CD4-positive, alpha-beta T cell treated with Interleukin-10 for 1 hour (primary cell): ENCODE measurements at places on chromosomes 5 and 9.

- DNase-seq = no peak
Observed at GRCh38 chr5:16744164-16744880, 127.5 kb upstream of the RETREG1 start.

DNA sequence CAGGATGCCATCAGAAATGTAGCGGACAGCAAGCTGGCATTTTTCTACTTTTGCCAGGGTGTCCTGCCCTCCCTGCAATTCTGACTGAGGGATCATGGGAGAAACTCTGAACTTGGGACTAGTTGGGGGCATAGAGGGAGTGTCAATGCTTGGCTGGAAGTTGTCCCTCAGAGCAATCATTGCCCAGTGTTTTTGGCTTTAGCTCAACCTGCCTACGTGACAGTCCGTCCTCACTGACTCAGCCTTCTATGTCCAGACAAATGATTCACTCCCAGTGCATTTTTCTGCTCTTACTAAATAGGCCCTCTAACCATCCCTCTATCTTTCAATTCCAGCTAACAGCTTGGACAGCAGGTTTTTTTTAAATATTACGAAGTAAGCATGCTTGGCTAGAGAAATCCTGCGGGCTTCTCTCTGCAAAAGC is 627.4 kb downstream of the TLR4 start:
- no peak for DNase-seq

GRCh38 chr9:18928711-18929110 is 104.3 kb downstream of the SAXO1 start:
- DNase-seq = no peak

GRCh38 chr5:166111021-166111420 is 2180.4 kb upstream of the WWC1 start:
- DNase-seq = no peak

GRCh38 chr9:37471942-37472684 is 6.9 kb upstream of the ZBTB5 start:
- no peak for DNase-seq

DNA sequence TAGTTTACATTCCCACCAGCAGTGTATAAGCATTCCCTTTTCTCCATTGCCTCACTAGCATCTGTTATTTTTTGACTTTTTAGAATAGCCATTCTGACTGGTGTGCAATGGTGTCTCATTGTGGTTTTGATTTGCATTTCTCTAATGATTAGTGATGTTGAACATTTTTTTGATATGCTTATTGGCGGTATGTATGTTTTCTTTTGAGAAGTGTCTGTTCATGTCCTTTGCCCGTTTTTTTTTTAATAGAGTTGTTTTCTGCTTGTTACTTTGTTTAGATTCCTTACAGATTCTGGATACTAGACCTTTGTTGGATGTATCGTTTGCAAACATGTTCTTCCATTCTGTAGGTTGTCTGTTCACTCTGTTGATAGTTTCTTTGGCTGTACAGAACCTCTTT is 25.3 kb downstream of the NIPBL start:
- no peak for DNase-seq

GRCh38 chr5:169085636-169086035 is 215.3 kb downstream of the SLIT3 start:
- no peak for DNase-seq

DNA sequence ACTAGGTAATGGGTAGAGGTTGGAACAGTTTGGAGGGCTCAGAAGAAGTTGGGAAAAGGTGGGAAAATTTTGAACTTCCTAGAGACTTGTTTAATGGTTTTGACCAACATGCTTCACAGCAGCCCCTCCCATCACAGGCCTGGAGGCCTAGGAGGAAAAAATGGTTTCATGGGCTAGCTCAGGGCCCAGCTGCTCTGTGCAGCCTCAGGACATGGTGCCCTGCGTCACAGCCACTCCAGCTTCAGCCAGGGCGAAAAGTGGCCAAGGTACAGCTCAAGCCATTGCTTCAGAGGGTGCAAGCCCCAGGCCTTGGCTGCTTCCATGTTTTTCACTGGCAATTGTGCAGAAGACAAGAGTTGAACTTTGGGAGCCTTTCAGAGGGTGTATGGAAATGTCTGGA is 453.7 kb downstream of the LRRC70 start:
- no peak for DNase-seq

GRCh38 chr5:135745897-135746500 is 88.5 kb upstream of the SLC25A48 start:
- DNase-seq = no peak

GRCh38 chr5:154850255-154851062 is at the start of gene FAXDC2:
Gene FAXDC2, minus strand, starts transcription at chr5:154850603. Its CDS starts 12,425 bp downstream, at chr5:154838178.
- no peak for DNase-seq

DNA sequence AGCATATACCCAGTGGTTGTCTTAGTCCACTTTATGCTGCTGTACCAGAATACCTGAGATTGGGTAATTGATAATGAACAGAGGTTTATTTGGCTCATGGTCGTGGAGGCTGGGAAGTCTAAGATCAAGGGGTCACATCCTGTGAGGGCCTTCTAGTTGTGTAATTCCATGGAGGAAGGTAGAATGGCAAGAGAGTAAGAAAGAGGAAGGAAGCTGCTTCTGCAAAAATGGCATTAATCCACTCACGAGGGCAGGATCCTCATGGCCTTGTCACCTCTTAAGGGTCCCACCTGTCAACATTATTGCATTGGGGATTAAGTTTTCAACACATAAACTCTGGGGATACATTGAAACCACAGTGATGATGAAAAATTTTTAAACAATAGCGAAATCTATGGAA is 17.0 kb downstream of the BTNL8 start:
- no peak for DNase-seq

GRCh38 chr5:81830596-81830995 is 79.7 kb upstream of the SSBP2 start:
- no peak for DNase-seq

GRCh38 chr5:99771296-99771695 is 763.9 kb upstream of the FAM174A start:
- no peak for DNase-seq

- peak; percentile 41 for DNase-seq
Observed at GRCh38 chr5:171390883-171391677, 3.4 kb downstream of the NPM1 start.

GRCh38 chr5:83972236-83972635 is 251.6 kb upstream of the HAPLN1 start:
- no peak for DNase-seq

- DNase-seq = no peak
Observed at GRCh38 chr5:56543441-56544388, 271.6 kb upstream of the MAP3K1 start.

DNA sequence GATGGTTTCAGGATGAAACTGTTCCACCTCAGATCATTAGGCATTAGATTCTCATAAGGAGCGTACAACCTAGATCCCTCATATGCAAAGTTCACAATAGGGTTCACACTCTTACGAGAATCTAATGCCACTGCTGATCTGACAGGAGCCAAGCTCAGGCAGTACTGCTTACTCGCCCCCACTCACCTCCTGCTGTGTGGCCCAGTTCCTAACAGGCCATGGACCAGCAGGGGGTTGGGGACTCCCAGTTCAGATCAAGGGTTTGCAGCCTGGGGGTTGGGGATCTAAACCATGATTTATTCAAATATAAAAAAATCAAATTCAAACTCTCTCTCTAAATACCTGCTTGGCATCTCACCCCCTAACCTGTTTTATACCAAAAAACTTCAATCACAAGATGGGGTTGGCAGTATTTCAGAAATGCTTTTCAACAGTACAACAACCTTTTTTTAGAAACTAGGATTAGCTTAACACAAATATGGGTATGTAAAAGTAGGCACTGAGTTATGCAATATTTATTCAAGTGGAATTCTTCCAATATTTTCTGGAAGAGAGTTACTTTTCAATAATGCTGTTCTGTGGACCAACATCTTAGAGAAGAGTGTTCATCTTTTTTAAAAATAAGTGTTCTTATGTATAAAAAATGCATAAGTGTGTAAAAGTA is 30.1 kb upstream of the SLC12A2 start:
- DNase-seq = no peak

DNA sequence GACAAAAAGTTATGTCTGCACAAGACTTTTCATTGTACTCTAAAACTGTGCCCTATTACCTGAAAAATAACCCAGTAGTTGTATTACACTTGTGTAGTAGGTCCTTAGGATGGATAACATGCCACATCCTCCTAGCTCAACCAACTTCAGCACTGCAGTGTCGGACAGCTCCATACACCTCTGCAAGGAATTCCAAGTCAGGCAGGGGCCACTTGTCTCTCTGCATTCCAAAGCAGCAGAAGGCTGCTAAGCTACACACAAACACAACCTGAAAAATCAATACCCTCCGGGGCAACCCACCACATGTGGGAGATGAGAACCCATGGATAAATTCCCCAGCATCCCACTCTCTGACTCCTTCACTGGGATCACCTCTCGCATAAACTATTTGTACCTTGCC is 50.2 kb downstream of the MED10 start:
- no peak for DNase-seq

GRCh38 chr5:115190388-115190787 is 20.7 kb upstream of the TRIM36 start:
- no peak for DNase-seq

- no peak for DNase-seq
Observed at GRCh38 chr9:89801742-89802670, 197.2 kb downstream of the GADD45G start.

DNA sequence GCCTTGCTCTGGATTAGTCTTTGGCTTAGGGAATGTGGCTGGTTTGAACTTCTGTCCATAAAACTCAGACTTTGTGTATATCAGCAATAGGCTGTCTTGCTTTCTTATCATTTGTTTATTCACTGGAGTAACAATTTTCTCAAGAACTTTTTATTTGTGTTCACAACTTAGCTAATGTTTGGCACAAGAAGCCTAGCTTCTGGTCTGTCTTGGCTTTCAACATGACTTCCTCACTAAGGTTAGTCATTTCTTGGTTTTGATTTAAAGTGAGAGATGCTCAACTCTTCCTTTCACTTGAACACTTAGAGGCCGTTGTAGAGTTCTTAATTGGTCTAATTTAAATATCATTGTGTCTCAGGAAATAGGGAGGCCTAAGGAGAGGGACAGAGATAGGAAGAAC is 4.9 kb downstream of the FBXO38 start:
- DNase-seq = no peak

DNA sequence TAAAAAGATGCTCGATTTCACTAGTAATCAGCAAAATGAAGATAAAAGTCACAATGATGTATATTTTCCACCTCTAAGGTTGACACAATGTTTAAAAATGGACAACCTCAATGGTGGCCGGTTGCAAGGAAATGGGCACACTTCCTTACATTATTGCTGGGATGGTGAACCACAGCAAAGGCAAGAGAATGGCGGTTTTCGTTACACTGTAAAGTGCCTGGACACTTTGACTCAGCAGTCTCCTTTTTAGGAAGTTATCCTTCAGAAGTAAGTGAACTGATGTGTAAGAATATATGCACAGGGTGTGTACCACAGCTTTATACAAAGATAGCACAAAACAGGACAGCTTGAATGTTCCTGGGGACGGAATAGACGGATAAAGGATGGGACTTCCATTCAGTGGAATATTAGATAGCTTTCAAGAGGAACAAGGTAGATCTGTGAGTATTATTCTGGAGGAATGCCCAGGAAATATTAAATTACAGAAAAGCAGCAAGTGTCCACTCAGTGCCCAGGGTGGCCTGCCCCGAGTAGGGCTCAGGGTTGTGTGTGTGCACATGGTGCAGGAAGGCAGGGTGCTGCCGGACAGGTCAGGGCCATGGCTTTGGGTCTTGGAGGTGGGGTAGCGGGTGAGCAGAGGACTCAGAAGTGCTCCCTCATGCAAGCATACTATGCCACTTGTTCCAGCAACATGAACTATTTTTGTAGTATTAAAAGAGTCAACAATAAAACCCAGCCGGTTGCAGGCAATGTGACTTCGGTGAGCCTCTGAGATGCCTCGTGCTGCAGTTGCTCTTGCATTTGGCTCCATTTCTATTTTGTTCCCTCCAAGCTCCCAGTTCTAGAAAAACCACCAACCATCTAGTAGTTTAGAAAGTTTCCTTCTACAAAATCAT is 24.5 kb downstream of the GADD45G start:
- DNase-seq = no peak
